ENCODE measurements at places on chromosomes 16 and 17.

DNA sequence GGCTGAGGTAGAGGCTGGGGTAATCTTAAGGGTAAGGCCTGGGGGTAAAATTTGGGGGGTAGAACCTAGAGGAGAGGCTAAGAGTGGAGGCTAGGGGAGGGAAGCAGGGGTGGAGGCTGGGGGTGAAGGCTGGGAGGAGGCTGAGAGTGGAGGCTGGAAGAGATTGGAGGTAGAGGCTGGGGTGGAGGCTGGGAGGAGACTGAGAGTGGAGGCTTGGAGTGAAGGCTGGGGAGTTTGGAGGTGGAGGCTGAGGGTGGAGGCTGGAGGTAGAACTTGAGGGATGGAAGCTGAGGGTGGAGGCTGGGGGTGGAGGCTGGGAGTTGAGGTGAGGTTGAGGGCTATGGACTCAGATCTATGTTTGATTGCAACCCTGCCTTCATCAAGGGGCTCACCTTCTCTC lies 333.6 kb downstream of the C16orf95 start:
- no peak for DNase-seq

DNA sequence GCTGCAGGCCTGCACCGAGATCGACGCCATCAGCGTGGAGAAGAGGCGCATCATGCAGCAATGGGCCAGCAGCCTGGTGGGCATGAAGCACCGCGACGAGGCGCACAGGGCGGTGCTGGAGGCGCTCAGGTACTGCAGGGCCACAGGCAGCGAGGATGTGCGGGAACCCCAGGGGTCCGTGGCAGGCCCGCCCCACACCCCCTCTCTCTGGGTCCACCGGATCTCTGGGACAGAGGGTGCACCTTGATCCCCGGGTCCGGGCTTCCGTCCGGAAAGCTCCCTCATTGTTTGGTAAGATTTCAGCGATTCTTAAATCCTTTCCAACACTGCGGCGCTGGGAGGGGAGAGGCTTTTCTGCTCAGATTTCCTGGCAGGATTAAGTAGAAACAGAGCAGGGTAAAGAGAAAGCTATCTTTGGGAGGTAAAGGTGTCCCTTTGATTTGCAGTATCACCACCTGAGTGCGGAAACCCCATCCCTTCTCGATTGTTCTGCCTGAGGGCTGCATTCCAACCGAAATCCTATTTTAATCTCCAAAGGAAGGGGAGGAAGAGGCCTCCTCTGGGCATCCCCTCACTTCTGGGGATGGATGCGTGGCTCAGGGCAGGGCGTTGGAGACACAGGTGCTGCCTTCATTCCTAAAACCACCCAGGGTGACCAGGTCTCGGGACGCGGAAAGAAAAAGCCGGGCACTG lies 29.2 kb downstream of the CCDC40 start:
- no peak for DNase-seq

DNA sequence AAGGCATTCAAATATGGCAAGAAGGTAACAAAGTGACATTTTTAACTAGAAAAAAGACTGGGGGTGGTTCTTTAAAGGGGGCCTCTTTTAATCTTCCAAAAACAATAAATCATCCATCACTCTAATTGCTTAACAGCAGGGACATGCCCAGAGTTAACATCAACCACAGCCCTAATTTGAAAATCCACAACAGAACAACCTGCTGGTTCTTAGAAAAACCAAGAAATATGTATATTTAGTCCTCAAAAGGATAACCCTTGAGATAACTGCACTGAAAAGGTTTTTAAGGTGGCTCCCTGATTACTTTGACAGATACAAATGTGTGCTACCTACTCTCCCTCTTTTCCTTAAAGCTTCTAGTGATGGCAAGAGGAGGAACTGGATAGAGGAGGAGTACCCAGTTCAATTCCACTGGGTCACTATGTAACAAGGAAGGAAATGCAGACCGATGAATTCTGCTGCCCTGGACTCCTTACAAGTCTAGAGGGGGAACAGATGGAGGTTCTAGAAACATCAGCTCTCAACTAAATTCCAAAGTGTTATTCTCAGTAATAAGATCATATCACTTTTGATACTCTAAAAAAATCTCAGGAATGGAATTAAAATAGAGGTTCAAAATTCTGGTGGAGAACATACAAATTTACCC lies 54.3 kb downstream of the N4BP1 start:
- DNase-seq = no peak

GRCh38 chr16:27236635-27237218 lies 31.8 kb downstream of the NSMCE1 start:
- DNase-seq = peak; percentile 17

DNA sequence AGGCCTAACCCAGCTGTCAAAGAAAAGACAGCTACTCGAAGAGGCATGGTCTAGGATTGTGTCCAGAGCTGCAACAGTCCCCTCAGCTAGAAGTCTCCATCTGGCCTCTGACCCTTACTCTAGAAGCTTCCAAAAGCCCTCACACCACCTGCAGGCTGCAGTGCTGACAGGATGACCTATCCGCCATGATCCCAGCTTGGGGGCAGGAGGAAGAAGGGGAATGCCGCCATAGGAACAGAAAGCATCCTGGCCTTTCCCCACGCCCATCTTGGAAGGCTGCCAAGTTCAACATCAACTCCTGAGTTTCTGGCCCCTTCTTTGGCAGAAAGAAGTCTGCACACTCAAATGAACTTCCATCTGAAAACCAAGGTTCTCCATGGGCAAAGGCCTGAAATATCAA lies 3.1 kb upstream of the KRT36 start:
- peak; percentile 47 for DNase-seq

DNA sequence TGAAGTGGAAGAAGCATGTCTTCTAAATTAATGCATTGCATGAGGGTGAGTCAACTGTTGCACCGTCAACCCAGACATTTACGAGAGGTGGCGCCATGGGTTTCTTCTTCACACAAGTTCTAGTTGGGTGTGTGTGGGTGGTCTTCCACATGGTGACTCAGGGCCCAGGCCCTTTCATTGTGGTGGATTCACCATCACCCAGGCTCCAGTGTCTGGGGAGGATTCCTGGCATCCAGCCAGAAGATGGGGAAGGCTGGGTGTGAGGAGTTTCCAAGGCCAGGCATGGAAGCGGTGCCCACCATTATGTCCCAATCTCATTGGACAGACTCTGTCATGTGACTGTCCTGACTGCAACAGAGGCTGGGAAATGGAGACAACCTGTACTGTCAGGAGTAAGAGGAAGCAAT lies 21.4 kb upstream of the JPH3 start:
- DNase-seq = no peak

GRCh38 chr16:48680881-48681280 lies 70.9 kb upstream of the N4BP1 start:
- no peak for DNase-seq

- no peak for DNase-seq
These were observed 10.7 kb downstream of the ANKRD40 start for GRCh38 chr17:50697062-50697461.

DNA sequence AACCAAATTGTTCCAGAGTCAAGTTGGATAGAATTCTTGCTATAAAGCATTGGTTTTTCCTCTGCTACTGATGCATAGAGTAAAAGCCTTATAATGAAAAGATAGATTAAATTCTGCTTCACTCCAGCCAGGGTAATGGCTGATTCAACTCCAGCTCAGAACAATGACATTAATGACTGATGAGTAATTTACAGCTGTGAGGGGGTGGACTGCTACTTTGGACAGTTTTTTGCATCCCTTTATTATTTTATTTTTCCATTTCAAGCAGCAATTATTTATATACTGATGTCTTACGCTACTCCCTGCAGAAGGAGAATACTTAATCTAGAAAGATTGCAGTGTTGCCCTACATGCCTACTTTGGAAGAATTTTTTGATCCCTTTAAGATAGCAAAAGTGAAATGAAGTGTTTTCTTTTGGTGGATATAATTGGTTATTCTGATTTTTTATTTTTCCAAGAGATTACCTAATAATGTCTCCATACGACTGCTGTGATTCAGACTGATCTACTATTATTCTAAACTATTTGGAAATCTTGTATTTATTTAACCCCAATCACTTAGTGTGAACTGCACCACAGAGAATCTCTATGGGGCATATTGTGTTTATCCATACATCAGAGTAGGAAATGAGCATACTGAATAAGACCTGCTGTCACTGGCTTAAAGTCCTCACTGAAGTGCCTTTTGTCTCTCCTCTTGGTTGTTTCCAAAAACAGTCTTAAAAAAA lies 149.5 kb downstream of the TRIM37 start:
- no peak for DNase-seq

- DNase-seq = no peak
These were observed 38.0 kb upstream of the DHX40 start for GRCh38 chr17:59527325-59527917.

- DNase-seq = no peak
These were observed 770.7 kb downstream of the CDH11 start for GRCh38 chr16:64351121-64351520.

DNA sequence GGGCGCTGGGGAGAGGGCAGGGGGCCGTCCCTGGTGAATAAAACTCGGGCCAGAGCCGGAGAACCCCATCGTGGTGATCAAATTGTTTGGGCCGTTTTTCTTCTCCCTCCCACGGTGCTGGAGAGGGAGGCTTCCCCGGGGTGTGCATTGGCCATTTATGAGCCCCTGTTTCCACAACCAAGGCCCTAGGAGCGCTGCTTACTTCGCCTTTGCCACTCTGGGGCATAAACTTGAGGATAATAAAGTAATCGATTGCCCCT lies 544 bp downstream of the CCP110 start:
- DNase-seq = no peak

DNA sequence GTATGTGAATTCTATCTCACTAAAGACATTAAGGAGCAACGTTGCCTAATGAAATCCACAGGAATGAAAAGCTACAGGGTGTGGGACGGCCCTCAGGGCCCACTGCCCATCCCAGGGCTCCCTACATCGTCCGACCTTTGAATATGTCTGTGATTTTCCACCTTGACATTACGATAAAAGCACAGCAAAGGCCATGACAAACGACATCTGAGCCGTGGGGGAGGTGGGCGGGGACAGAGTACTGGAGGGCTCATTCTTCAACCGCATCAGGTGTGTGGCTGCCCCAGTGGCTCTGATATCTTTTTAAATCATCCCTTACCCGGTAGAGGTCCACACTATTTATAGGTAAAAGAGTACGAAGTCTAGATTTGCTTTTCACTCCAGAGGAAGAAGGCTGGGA lies 35.1 kb downstream of the LMF1 start:
- DNase-seq = no peak

- peak; percentile 14 for DNase-seq
These were observed 60.6 kb downstream of the RPH3AL start for GRCh38 chr17:292016-292415.

Data from left hindlimb (tissue), 1 donor.